ENCODE measurements at places on chromosomes 6 and 20. TPM values are rescaled to one million over a fixed set of nuclear protein-coding genes. Genes with fewer than 3 reads are reported as not detected.

CLDN20 gene
- total RNA-seq = not detected

GRCh38 chr6:15499591-15499990 lies 163.2 kb downstream of the DTNBP1 start:
- H3K27me3 ChIP-seq = no peaks in the 10 kb centered on the region
- H3K27ac ChIP-seq = no peak overlapping the region
- H3K4me1 ChIP-seq = peaks cover 11% of the 10 kb centered on the region
- peaks cover 7% of the 10 kb centered on the region for H3K36me3 ChIP-seq

DNA sequence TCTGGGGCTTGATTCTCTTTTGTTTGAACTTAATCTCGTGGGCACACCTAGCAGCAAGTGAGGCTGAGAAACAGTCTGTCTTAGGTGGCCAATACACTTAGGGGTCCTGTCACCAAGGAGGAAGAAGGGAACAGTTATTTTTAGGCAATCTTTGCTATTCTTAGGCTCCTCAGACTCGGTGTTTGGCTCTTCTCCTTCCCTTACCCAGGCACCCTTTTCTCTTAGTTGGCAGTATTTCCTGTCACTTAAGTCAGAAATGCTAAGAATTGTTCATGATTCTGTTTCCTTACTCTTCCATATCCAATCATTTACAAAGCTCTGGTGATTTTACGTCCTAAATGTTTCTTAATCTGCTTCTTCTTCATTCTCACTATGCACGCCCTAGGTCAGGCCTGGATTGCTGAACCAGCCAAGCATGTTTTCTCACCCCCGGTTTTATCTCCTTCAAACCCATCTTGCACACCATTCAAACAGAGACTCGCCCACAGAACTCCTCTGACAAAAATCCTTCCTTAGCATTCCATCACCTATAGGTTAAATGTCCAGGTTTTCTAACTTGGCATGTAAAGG lies 45.2 kb upstream of the TMEM217 start:
- H3K27me3 ChIP-seq = no peaks in the 10 kb centered on the region
- no peak overlapping the region for H3K4me3 ChIP-seq
- no peaks in the 10 kb centered on the region for H3K4me1 ChIP-seq
- H3K36me3 ChIP-seq = peaks cover 41% of the 10 kb centered on the region

XKR7 gene
- not detected for total RNA-seq

- H3K27me3 ChIP-seq = no peaks in the 10 kb centered on the region
- peaks cover 39% of the 10 kb centered on the region for H3K4me1 ChIP-seq
- peak overlapping the region; percentile 78 for H3K27ac ChIP-seq
- no peaks in the 10 kb centered on the region for H3K36me3 ChIP-seq
- no peak for DNase-seq
Observed at GRCh38 chr6:142846883-142847287, 98.1 kb downstream of the HIVEP2 start.

KCNG1 gene
- 0.20 TPM for total RNA-seq

- H3K27me3 ChIP-seq = no peaks in the 10 kb centered on the region
- H3K4me1 ChIP-seq = peaks cover 32% of the 10 kb centered on the region
- DNase-seq = no peak
- H3K36me3 ChIP-seq = no peaks in the 10 kb centered on the region
- H3K4me3 ChIP-seq = peak overlapping the region; percentile 79
Observed at GRCh38 chr6:30687659-30688431, 1.4 kb upstream of the PPP1R18 start.

DNA sequence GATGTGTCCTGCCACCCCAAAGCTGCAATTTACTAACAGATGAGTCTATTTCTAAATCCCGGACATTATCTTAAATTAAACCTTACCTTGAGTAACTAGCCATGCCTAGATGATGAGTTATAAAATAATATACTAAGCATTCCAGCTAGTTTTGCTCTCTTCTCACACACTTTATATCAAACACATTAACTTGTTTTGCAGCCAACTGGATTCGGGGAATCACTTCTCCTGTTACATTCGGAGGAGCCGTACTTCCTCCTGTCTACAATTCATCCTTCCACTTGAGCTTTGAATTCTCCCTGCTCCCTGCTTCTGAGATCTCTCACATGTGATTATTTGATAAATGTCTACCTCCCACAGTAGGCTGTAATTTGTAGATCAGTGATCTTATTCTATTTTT lies 420.1 kb downstream of the GJA1 start:
- no peaks in the 10 kb centered on the region for H3K27me3 ChIP-seq
- no peak overlapping the region for H3K4me3 ChIP-seq
- H3K36me3 ChIP-seq = no peaks in the 10 kb centered on the region
- H3K27ac ChIP-seq = no peak overlapping the region
- no peak for DNase-seq

DNA sequence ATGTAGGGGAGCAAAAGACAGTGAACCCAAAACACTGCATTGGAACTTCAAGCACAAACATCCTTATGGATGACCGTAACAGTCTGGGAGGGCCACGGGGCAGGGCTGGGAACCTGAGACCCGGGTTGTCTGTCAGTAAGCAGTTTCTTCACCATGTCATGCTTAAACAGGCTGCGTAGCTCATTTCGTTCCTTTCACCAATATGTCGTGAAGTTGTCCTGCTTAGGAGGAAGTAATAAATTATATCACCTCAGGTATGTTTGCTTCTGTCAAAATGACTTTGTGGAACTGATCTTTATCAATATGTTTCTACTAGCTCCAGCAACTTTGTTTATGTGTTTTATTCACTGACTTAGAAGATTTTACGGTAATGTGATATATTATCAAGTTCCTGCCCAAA lies 12.4 kb upstream of the MAK start:
- H3K27ac ChIP-seq = no peak overlapping the region
- no peak for DNase-seq
- no peaks in the 10 kb centered on the region for H3K4me1 ChIP-seq
- H3K36me3 ChIP-seq = no peaks in the 10 kb centered on the region

PRND gene
- total RNA-seq = not detected

MAP7 gene
- 24.0 TPM for total RNA-seq

DNA sequence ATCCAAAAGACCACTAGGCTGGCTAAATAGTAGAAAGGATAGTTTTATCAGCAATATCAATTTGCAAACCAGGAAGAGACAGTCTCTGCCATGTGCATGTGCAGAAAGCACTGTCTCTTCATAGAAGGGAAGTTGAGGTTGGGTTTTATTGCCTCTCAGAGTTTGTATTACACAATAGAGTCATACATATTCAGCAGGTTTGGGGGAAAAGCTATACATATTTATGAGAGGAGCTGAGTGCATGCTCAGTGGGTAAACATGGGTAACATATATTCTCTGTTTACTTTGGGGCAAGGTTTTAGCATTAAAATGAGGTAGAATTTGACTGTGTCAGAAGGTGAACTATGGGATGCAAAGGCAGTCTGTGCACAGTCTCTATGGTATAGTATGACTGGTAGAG lies 14.9 kb downstream of the TMEM170B start:
- H3K27me3 ChIP-seq = no peaks in the 10 kb centered on the region
- H3K4me1 ChIP-seq = no peaks in the 10 kb centered on the region
- H3K4me3 ChIP-seq = no peak overlapping the region
- no peak for DNase-seq
- no peak overlapping the region for H3K27ac ChIP-seq
- no peaks in the 10 kb centered on the region for H3K36me3 ChIP-seq

TMEM244 gene
- total RNA-seq = not detected

Measured in upper lobe of left lung (tissue), 6 donors.